ENCODE measurements at places on chromosomes 12 and 14.

DNA sequence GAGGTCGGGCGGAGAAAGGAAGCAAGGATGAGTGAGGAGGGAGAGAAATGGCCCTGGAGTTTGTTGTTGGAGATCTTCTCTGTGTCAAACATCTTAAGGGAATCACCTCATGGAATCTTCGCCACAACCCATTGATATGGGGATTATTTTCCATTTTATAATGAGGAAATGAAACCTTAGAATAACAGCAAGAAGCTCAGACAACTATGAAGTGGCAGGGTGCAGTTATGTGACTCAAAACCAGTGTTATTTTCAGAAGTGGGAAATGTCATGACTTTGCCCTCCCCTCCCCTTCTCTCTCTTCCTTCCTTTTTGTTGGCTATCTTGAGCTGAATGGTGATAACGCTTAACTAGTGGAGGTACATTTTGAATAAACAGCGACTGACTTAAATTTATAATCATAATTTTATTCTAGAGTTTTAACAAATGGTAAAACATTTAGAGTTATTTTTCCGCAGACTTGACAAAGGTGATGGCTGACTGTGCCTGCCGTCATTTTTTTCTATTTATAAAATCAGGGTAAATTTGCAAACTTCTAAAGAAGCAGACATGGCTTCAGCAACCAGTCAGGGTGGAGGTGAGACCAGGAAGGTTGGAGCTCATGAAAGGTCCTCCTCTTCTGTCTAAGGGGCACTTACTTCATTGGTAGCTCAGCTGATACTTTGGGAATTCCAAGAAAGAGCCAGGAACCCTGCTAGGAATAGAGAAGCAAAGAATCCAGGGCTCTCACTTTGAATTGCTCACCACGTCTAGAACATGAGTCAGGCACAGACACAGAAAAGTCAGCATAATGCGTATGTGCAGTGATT, 232.4 kb downstream of the RGS6 start:
- DNase-seq, result no peak

GRCh38 chr14:20485900-20486299, 16.7 kb downstream of the PNP start:
- DNase-seq, result no peak

- no peak for DNase-seq
Measured at GRCh38 chr12:74539765-74540526, 2.3 kb downstream of the ATXN7L3B start.

GRCh38 chr12:49527361-49528130, 11.3 kb upstream of the KCNH3 start:
- DNase-seq, result no peak

GRCh38 chr14:97641827-97642226, 844.6 kb downstream of the VRK1 start:
- DNase-seq, result no peak

GRCh38 chr14:74575936-74576335, 36.1 kb downstream of the LTBP2 start:
- DNase-seq, result no peak

Data from stimulated activated CD8-positive, alpha-beta memory T cell treated with anti-CD3 and anti-CD28 coated beads, Interleukin-7, amount 100 ng/mL, for 1 hour (primary cell).